ENCODE measurements at places on chromosomes 12 and 14. TPM values are rescaled to one million over a fixed set of nuclear protein-coding genes. Genes with fewer than 3 reads are reported as not detected.

The ANO4 gene
- total RNA-seq: 0.15 TPM

The AQP5 gene
- total RNA-seq: not detected

The VRTN gene
- total RNA-seq: not detected

DNA sequence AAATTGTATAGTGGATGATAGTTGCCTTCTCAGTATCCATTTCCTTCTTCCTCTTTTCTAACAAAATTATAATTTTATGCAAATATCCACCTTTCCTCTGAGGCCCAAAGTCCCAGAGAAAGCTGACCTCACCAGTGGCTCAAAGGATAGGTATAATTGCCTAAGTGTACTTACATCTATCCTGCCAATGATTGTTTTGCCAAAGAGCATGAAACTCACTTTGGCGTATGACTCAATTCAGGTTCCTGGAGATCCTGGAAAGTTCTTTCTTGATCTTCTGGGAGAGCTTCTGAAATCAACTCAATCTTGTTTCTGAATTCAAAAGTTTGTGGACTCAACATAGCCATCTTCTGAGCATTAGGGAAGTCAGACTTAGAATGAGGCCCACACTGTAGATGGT, 10.5 kb upstream of the RBM25 start:
- DNase-seq: no peak

GRCh38 chr12:32611986-32612385, 67.1 kb upstream of the DNM1L start:
- DNase-seq: no peak

GRCh38 chr12:31991815-31992214, 32.6 kb downstream of the RESF1 start:
- DNase-seq: no peak

GRCh38 chr12:116336542-116337065, 59.1 kb upstream of the MED13L start:
- DNase-seq: no peak

GRCh38 chr12:78328524-78328923, 497.8 kb downstream of the NAV3 start:
- no peak for DNase-seq
